NCI-H2029 treated with DMSO at 0.1 percent for 48 hours (cell line): ENCODE measurements at places on chromosomes 1 and 21.

- no peak for DNase-seq
Observed at GRCh38 chr1:13769830-13770229, 69.8 kb downstream of the PRDM2 start.

- no peak for DNase-seq
Observed at GRCh38 chr1:212794561-212795014, 2.9 kb downstream of the TATDN3 start.

- no peak for DNase-seq
Observed at GRCh38 chr1:177950506-177950905, 19.4 kb downstream of the SEC16B start.

- no peak for DNase-seq
Observed at GRCh38 chr1:160499631-160500030, 23.4 kb downstream of the SLAMF6 start.

- no peak for DNase-seq
Observed at GRCh38 chr1:24036088-24036487, 56.0 kb upstream of the SRSF10 start.

GRCh38 chr1:27527890-27528817 lies 38.2 kb upstream of the WASF2 start:
- peak; percentile 69 for DNase-seq

GRCh38 chr1:212430416-212430815 lies 2.3 kb upstream of the NENF start:
- DNase-seq, result no peak

DNA sequence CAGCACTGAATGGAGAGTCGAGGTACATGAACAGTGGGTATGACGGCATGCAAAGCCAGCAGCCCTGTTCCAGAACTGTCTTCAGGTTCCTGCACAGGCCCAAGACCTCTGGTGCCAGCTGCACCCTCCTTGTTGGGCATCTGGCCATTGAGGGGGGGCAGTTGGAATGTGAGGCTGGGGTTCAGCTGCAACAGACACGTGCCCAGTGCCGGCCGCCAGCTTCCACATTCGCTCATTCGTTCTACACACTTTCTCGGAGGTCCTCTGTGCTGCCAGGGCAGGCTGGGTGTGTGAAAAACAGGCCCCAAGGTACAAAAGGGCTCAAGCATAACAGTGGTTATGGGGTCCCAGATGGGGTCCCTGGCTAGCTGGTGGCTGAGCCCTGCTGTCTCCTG lies 37.9 kb upstream of the SLC19A1 start:
- DNase-seq, result no peak

- no peak for DNase-seq
Observed at GRCh38 chr1:115829947-115830346, 11.0 kb downstream of the NHLH2 start.

- no peak for DNase-seq
Observed at GRCh38 chr1:156742017-156742416, 1.1 kb upstream of the MRPL24 start.

DNA sequence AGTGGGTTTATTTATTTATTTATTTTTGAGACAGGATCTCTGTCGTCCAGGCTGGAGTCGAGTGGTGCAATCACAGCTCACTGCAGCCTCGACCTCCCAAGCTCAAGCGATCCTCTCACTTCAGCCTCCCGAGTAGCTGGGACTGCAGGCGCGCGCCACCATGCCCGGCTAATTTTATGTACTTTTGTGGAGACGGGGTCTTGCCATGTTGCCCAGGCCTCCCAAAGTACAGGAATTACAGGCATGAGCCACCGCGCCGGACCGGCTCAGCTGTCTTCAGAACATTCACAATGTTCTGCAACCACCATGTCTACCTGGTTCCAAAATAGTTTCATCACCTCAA lies 406 bp upstream of the DNAJC8 start:
- no peak for DNase-seq

GRCh38 chr1:23963617-23964234 lies 4.1 kb downstream of the PNRC2 start:
- DNase-seq, result no peak

DNA sequence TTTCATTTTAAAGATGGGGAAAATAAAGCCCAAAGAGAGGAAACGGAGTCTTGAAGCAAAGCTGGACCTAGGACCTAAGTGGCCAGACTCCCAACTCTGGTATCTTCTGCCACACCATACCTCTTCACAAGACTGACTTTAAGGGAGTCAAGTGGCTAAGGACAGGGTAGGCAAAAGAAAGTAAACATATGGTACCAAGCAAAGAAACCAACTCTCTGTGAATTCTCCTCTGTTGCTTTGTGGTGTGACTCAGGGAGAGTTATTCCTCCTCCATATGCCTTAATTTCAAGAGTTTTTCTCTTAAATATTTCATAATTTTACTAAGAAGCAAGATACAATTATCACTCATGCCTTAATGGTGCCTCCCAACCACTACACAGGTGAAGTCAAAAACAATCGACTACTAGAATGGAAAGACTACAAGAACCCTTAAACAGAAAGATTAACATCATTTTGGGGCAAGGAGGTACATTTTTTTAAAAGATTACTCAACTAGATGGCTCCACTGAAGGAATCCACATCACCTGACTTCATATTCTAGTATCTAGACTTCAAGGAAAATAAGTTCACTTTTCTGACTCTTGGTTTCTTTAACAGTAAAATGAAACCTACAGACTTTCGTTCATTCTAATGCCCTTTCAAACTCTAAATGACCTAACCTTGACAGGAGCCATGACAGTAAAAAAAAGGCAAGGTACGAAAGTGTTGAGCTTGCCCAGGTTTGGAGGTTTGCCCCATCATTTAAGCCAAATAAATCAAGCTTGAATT lies 44.2 kb downstream of the LUZP1 start:
- DNase-seq, result no peak

DNA sequence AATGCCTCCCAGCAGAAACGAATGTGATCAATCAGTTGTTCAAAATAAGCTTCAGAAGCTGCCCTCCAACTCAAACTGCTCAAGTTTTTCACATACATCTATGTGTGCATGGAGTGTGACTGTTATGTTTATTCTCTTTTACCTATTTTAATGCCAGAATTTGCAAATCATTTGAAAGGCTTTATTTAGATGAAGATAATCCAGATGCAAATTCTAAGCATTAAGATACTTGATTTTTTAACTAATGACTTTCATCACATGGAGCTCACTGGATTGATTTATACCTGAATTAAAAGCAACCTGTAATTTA lies 69.5 kb downstream of the PLD5 start:
- no peak for DNase-seq

GRCh38 chr1:186306533-186306932 lies 68.5 kb downstream of the TPR start:
- no peak for DNase-seq

GRCh38 chr1:226661965-226662364 lies 77.1 kb downstream of the ITPKB start:
- DNase-seq, result no peak

- DNase-seq, result peak; percentile 16
Observed at GRCh38 chr1:13911697-13912619, 212.0 kb downstream of the PRDM2 start.
